Peyer's patch (tissue), 4 donors: ENCODE measurements at places on chromosomes 12 and 14. TPM values are rescaled to one million over a fixed set of nuclear protein-coding genes. Genes with fewer than 3 reads are reported as not detected.
A peak's percentile ranks its signal among the peaks of the same experiment; 100 is the strongest.

DNA sequence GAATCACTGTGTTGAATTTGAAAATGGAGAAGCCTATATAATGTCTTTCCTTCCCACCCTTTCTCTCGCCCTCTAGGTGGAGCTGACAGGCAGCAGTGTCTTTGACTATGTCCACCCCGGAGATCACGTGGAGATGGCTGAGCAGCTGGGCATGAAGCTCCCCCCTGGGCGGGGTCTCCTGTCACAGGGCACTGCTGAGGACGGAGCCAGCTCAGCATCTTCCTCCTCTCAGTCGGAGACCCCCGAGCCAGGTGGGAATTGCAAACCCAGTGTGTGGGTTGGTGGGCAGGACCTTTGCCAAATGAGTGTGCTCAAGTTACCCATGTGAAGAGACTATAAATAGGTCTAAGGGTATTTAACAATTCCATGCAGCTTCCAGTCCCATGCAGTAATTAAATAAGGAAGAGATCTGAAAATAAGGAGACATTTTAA lies 274.7 kb downstream of the EGLN3 start:
- no peak for DNase-seq

B3GNT4 gene
- total RNA-seq = not detected

- no peak for DNase-seq
These were observed 36.5 kb downstream of the GYS2 start for GRCh38 chr12:21568115-21568514.

DNA sequence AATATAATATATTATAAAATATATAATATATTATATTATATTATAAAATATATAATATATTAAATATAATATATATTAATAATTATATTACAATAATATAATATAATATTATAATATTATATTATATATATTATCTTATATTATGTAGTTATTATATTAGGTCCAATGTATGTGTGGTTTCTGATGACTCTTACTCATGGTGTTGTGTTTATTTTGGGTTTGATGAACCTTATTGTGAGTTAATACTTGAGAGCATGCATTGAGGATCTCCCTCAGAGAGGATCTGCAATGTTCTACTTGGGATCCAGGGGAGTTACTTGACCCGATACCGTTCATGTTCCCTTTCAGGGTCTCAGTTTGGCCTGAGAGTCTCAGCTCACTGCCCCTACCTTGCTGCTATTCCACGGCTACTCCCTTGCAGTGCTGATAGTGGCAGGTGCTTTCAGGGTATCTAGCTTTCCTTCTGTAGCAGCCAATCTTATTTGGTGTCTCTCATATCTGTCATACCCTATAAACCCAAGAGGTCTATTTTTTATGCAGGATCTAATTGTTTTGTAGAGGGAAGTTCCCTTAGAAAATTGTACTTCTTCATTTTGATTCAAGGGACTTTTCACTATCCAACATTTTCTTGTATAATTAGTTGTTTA lies 89.1 kb upstream of the ZDHHC17 start:
- DNase-seq = no peak

- DNase-seq = peak; percentile 73
These were observed 3.6 kb upstream of the TNFRSF1A start for GRCh38 chr12:6345319-6346091.

ANG gene
- total RNA-seq = 22.3 TPM

GRCh38 chr12:124436366-124436765 lies 131.0 kb downstream of the NCOR2 start:
- DNase-seq = no peak

GRCh38 chr14:63642229-63642611 lies 549 bp upstream of the WDR89 start:
- DNase-seq = peak; percentile 78

DNA sequence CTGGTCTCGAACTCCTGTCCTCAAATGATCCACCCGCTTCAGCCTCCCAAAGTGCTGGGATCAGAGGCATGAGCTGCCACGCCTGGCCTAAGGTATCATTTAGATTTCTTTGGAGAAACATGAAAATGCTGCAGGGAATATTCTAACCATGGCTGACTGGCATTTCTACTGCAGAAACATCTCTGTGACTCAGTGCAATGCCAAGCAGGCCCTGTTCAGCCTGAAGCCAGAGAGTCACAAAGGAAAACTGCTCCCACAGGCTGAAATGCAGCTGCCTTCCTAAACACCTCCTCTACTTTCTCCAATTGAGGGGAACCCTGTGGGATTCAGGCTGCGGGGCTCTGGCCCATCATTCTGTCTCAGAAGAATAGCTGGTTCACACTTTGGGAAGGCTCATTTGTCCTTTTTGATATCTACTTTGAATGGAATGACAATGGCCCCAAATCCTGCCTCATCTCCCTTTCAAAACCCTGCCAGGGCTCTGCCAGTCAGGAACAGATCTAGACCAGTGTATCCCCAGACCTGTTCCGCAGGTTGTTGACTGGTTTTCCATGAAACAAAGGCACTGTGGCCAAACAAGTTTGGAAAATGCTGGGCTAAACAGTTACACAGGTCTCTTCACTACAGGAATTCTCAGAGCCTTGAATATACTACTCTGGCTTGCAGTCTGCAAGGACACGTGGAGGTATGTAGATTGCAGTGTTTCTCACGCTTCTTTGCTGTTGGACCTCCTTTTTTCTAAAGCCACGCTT lies 7.8 kb downstream of the C12orf43 start:
- DNase-seq = no peak

DNA sequence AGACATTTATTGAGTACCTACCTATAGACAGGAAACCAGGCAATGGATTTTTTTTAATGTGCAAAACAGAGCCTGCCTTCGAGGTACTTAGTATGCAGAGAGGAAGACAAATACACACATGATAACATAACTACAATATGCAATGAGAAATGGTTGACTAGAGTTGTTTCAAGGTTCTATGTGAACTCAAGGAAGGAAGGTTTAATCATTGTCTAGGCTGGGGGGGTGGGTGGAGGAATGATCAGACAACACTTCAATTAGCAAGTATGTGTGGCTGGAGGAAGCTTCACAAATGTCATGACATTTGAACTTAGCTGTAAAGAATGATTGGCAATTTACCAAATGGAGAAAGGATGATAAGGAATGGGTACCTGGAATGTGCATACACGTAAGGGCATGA lies 985.3 kb downstream of the FLRT2 start:
- no peak for DNase-seq

DNA sequence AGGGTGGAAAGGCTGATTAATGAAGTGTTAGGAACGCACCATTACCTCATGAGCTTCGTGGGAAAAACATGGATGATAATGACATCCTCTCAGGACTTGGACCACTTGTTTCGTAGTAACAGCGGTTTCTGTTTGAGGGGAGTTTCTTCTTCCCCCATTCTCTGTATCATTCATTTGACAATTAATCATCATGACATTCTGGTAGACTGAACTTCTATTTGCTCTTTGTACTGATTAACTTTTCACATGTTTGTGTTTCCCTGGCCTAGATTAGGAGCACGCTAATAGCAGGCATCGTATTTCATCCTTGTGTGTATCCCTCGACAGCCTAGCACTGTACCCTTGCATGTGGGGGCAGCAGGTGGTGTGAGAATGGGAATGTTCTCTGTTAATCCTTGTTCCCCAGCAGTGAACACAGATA lies 8.0 kb downstream of the LRRC74A start:
- DNase-seq = no peak

LHX5 gene
- total RNA-seq = not detected

ISM2 gene
- total RNA-seq = not detected

- DNase-seq = no peak
These were observed 71.1 kb downstream of the ARL6IP4 start for GRCh38 chr12:123051556-123051955.

GPR135 gene
- 8.0 TPM for total RNA-seq

OVCH1 gene
- not detected for total RNA-seq

- DNase-seq = no peak
These were observed 43.7 kb downstream of the HELB start for GRCh38 chr12:66345956-66346355.

ASCL1 gene
- total RNA-seq = not detected
